GOT3 (cell line): ENCODE measurements at places on chromosomes 2 and 18.

DNA sequence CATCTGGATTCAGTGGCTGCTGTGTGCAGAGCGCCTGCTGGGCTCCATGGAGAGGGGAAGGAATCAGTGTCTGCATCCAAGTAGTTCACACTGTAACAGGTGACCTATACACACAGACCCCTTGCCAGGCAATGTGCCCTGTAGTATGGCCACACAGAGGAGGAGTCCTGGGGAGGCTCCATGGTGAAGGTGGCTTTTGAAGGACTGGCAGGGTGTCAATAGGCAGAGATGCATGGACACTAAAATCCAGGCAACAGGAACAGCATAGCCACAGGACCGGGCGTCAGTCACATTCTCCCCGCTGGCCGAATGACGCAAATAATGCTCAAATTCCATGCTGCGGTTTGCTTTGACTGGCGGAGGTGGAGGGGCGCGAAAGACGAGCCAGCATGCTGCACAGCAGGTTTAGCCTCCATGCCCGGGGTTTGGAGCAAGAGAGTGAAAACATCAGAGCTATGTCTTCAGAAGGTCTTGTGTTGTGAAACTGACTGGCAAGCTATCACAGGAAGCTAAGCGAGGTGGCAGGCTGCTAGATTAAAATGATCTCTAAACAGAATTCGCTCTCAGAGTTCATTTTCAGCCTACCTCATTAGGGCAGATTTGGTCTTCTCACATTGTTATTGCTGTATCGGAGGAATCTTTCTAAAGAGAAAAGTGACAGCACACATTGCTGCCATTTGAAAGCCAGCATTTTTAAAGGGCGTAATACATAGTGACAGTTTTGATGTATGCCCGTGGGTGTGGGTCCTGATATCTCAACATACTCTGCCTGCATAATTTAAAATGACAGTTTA is 1.2 kb upstream of the CHMP1B start:
- DNase-seq, result no peak

- DNase-seq, result no peak
Observed at GRCh38 chr18:50203801-50204604, 9.1 kb upstream of the MYO5B start.

GRCh38 chr2:190746971-190747761 is 98.3 kb downstream of the NAB1 start:
- DNase-seq, result no peak

- DNase-seq, result no peak
Observed at GRCh38 chr2:191714925-191715324, 37.0 kb downstream of the NABP1 start.

DNA sequence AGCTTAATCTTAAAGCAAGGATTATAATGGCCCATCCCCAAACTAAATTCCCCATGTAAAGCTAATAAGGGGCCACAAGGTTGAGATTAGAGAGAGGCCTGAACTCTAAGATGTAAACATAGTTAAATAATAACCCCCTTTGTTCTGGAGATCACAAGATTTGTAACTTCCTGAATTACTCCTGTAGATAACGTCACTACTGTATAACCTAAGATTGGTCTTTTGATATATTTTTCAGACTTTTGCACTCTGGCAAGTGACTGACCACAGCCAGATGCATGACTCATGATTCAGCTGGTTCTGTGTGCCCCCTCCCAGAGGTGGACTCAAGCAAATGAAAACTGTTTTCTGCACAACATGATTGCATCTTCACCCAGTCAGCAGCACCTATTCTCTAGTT is 686.0 kb upstream of the DDX18 start:
- DNase-seq, result no peak

- no peak for DNase-seq
Observed at GRCh38 chr2:107303964-107304363, 418.0 kb upstream of the ST6GAL2 start.

DNA sequence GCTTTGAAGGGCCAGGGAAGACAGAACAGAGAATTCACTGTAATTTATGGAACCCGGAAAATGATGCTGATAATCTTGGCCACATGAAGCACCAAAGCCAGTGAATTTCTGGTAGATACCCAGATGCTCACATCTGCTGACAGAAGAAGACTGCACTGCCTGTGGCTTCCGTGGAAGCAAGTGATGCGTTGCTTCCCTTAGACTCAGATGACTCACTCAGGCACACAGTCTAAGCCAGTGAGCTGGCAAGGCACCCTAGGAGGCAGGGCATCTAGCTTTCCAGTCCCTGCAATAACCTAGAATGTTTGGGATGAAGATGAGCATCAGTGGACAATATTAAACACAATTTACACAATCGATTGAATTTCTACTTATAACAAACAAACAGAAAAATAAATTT is 284.7 kb downstream of the CMPK2 start:
- DNase-seq, result no peak

DNA sequence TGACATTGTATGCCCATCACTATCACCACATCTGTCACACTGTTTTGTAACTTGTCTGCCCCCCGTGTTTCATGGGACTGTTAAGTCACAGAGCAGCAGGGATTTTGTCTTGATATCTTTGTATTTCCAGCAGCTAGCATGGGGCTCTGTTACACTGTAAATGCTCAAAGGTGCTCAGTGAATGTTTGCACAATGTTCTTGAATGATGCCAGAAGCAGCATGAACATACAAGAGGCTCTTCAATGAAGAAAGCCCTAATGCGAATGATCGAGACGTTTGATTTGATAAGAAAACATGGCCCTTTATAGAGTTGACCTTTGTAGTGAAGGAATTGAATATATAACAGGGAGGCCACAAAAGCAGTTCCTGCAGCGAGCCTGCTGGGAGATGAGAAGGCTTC is 120.9 kb upstream of the TTC39C start:
- DNase-seq, result no peak

DNA sequence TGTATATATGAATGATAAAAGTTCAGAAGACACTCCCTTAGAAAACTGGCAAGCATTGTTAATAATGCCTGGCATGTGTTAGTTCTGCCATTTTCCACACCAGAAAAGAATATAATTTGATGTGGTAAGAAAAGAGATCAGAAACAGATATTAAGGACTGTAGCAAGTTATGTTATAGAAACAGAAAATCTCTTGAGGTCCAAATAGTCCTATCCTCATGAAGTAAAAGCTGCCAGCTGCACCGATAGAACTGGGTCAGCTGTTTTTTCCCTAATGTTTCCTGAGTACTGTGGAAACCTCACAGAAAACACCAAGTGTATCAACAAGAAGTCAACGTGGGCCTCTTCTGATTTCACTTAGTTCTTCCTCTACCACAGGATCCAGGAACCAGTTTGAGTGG is 56.9 kb upstream of the SDC1 start:
- no peak for DNase-seq

- no peak for DNase-seq
Observed at GRCh38 chr2:240162531-240162930, 22.1 kb upstream of the OTOS start.

GRCh38 chr2:9178904-9179571 is 27.6 kb upstream of the ASAP2 start:
- no peak for DNase-seq

- DNase-seq, result no peak
Observed at GRCh38 chr2:235666213-235666781, 172.5 kb downstream of the AGAP1 start.

- DNase-seq, result no peak
Observed at GRCh38 chr2:110678457-110679336, 834 bp upstream of the BUB1 start.

GRCh38 chr2:206232287-206233035 is 42.0 kb upstream of the ZDBF2 start:
- no peak for DNase-seq

- no peak for DNase-seq
Observed at GRCh38 chr2:3185910-3186309, 191.7 kb downstream of the EIPR1 start.

DNA sequence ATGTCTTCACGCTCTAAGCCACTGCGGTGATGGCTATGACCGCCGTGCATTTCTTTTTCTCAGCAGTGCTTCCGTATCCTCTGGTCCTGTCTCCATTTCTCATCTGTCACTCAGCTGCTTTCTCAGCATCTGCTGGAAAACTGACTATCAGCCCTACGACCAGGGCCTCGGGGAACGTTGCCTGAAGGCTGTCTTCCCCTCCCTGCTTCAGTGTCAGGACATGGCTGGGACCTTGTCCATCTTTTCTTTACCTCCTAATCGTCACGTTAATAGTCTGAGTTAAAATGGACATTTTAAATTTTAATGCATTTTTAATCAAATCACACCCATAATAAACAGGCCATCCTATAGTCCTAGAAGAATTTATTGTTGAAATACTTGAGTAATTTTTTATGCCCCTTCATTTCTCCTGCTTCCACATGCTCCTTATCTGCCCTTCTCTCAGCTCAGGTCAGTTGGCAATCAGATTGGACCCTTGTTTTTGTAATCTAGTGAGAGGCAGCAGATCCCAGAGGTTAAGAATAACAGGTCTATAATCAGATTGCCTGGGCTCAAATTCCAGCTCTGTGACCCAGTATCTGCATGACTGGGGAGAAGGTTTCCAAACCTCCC is 250.2 kb upstream of the SIX3 start:
- no peak for DNase-seq

- DNase-seq, result no peak
Observed at GRCh38 chr18:76963936-76964335, 141.6 kb downstream of the ZNF236 start.

DNA sequence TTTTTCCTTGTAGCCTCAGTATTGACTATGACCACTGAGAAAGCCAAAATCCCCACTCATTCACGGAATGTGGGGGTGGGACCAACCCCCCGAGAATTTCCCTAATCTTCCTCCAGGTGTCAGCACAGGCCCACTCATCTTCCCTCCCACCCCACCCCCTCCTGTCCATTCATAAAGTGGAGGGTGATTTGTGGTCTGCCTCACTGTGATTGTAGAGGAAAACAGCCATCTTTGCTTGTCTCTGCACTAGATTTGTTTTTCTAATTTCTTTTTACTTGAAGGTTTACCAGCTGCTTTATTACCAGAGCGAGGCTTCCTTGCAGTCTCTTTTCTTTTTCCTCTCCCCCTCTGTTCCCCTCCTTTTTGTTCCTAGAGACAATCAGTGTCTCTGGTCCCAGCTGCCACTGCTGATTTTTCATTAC is 171.8 kb downstream of the ICOS start:
- DNase-seq, result no peak

DNA sequence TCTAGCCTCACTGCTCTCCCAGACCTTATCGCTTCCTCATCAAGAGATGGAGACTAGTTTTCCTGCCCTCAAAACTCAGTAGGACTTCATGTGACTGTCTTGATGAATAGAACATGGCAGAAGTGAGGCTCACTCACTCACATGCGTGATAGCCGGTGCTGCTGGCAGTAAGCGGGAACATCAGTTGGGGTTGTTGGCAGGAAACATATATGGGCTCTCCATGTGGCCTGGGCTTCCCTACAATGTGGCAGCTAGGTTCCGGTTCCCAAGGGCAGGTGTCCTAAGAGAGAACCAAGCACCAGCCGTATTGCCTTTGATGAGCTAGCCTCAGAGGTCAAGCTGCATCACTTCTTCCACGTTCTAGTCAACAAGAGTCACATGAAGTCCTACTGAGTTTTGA is 15.2 kb upstream of the FAHD2A start:
- DNase-seq, result no peak
